ENCODE measurements at places on chromosomes 4 and X. TPM values are rescaled to one million over a fixed set of nuclear protein-coding genes. Genes with fewer than 3 reads are reported as not detected.

The GJB1 gene
- total RNA-seq: 40.2 TPM

The MAGED4 gene
- 0.68 TPM for total RNA-seq

The UNC5C gene
- 4.5 TPM for total RNA-seq

The ODAPH gene
- not detected for total RNA-seq

The DSPP gene
- not detected for total RNA-seq

The ZNF157 gene
- total RNA-seq: 0.32 TPM

The GAGE2A gene
- not detected for total RNA-seq

The ADGRA3 gene
- total RNA-seq: 99.5 TPM

The NKX6-1 gene
- total RNA-seq: 0.14 TPM

The NEUROG2 gene
- total RNA-seq: not detected

The IL21 gene
- total RNA-seq: not detected

DNA sequence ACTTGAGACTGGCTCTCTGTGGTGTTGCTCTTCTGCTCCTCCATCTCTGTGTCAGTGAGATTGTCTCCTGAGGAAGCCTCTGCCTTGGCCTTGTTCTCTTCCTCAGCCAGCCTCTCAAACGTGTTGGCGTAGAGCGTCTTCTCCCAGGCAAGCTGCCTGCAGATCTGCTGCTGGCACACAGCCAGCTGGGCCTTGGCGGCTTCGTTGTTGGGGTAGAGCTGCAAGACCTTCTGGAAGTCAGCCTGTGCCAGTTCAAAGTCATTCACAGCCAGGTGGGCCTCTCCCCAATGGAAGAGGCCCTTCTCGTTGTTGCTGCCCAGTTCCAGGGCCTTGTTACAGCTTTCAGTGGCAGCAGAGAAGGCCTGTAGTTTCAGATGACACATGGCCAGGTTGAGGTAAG is 159.1 kb downstream of the NDST3 start:
- DNase-seq: no peak
- no peak overlapping the region for H3K4me3 ChIP-seq
- H3K36me3 ChIP-seq: no peaks in the 10 kb centered on the region
- H3K4me1 ChIP-seq: no peaks in the 10 kb centered on the region

GRCh38 chr4:32145987-32146386 is 1425.8 kb downstream of the PCDH7 start:
- no peak overlapping the region for H3K27ac ChIP-seq
- DNase-seq: no peak
- H3K27me3 ChIP-seq: no peaks in the 10 kb centered on the region
- H3K4me3 ChIP-seq: no peak overlapping the region

GRCh38 chrX:80246271-80246670 is 174.0 kb upstream of the TENT5D start:
- H3K4me1 ChIP-seq: no peaks in the 10 kb centered on the region
- no peaks in the 10 kb centered on the region for H3K27me3 ChIP-seq
- no peak overlapping the region for H3K27ac ChIP-seq
- H3K36me3 ChIP-seq: no peaks in the 10 kb centered on the region

GRCh38 chr4:88196013-88196365 is 37.5 kb upstream of the ABCG2 start:
- peaks cover 13% of the 10 kb centered on the region for H3K4me1 ChIP-seq
- no peaks in the 10 kb centered on the region for H3K27me3 ChIP-seq
- peak overlapping the region; percentile 73 for H3K27ac ChIP-seq
- no peak overlapping the region for H3K4me3 ChIP-seq
- H3K36me3 ChIP-seq: no peaks in the 10 kb centered on the region

DNA sequence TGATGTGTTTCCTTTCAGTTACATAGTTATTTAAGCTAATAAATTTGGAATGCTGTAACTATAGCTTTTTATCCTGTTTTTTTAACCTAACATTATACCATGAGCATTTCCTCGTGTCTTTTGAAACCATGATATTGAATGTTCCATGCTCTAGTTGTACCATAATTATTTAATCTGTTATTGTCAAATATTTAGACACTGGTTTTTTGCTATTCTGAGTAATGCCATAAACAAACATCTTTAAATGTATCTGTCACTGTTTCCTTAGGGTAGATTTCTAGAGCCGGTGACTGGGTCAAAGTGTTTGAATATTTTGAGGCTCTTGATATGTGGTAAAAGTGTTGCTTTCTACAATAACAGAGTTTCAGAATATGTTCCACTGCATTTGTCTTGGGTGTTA is 5.4 kb downstream of the IGBP1 start:
- H3K4me1 ChIP-seq: no peaks in the 10 kb centered on the region
- no peak for DNase-seq
- no peaks in the 10 kb centered on the region for H3K27me3 ChIP-seq
- H3K4me3 ChIP-seq: no peak overlapping the region
- H3K36me3 ChIP-seq: no peaks in the 10 kb centered on the region
- H3K27ac ChIP-seq: no peak overlapping the region

- no peak overlapping the region for H3K27ac ChIP-seq
- H3K36me3 ChIP-seq: no peaks in the 10 kb centered on the region
- H3K4me1 ChIP-seq: no peaks in the 10 kb centered on the region
- H3K27me3 ChIP-seq: no peaks in the 10 kb centered on the region
Measured at GRCh38 chr4:3017504-3017903, 54.1 kb downstream of the GRK4 start.

DNA sequence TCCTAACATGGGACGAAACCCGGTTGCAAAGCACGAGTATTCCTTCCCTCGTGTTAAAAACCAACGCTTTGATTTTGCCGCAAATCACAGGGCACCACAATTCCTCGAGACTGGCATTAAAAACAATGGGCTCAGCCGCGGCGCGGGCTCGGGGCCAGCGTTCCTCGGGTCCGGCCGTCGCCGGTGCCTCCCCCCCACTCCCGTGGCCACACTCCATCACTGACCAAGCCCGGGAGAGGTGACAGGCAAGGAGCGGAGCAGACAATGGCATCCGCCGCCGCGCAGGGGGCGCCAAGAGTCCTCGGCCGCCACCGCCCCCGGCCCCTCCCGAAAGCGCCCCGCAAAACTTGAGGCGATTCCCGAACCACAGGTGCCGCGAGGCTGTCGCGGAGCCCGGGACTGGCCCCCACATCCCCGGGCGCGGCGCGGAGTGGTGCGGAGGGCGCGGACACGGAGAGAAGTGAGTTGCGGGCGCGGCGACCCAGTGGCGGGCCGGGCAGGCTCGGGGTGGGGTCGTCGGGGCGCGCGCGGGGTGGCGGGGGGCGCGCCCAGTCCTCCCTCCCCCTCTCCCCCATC is 445 bp downstream of the AP1S2 start:
- H3K4me1 ChIP-seq: peaks cover 4% of the 10 kb centered on the region
- H3K4me3 ChIP-seq: peak overlapping the region; percentile 84
- no peaks in the 10 kb centered on the region for H3K27me3 ChIP-seq
- H3K27ac ChIP-seq: peak overlapping the region; percentile 92
- DNase-seq: peak; percentile 60
- H3K36me3 ChIP-seq: no peaks in the 10 kb centered on the region

- peaks cover 6% of the 10 kb centered on the region for H3K27me3 ChIP-seq
- H3K4me1 ChIP-seq: no peaks in the 10 kb centered on the region
- H3K36me3 ChIP-seq: no peaks in the 10 kb centered on the region
- H3K4me3 ChIP-seq: peak overlapping the region; percentile 41
- DNase-seq: peak; percentile 71
Measured at GRCh38 chr4:663438-664428, 10.3 kb downstream of the ATP5ME start.

DNA sequence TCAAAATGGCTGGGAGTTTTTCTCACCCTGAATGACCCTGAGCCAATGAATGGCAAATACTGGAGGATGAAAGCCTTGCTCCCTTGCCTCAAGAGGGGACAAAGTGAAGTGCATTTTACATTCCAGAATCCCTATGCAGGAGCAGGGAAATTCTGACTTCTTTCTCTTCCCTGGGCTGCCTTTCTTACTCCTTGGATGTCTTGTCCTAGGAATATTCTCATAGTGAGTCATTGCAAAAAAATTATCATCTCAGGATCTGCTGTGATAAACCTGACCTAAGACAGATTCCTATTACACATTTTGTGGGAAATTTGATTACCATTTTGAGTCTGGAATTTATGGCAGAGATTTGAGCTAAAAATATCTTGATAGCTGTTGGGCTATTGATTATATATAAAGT is 199.9 kb downstream of the TMA16 start:
- H3K4me3 ChIP-seq: no peak overlapping the region
- H3K27ac ChIP-seq: no peak overlapping the region
- H3K36me3 ChIP-seq: no peaks in the 10 kb centered on the region

DNA sequence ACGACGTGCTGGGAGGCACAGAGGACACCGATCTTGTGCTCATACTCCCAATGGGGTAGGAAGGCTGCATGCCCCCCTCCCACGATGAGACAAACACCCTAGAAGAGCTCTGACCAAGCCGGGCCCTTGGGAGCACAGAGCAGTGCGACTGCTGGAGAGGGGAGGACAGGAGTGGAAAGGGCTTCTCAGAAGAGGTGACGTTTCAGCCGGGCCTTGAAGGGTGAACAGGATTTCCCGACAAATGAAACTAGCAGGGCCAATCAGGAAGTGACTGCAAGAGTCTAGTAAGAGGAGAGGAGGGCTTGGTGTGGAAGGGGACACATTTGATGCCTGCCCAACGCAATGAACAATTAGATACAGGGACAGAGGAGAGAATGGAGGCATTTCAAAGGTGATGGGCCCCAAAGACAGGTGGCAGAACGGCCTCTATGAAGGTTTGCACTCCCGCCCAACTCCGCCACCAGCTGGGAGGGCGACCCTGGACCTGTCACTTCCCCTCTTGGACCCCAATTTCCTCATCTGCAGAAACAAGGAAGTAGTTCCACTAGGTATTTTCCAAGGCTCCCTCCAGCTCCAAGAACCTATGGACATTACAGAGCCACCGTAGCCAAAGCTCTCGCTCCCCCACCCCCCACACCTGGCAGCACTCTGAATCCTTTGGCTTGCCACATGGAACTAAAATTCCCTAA is 3.9 kb downstream of the HCFC1 start:
- H3K27ac ChIP-seq: peak overlapping the region; percentile 100
- peaks cover 42% of the 10 kb centered on the region for H3K4me1 ChIP-seq
- no peaks in the 10 kb centered on the region for H3K36me3 ChIP-seq
- no peak for DNase-seq
- no peak overlapping the region for H3K4me3 ChIP-seq
- H3K27me3 ChIP-seq: no peaks in the 10 kb centered on the region

- no peaks in the 10 kb centered on the region for H3K27me3 ChIP-seq
- peak overlapping the region; percentile 86 for H3K27ac ChIP-seq
- H3K36me3 ChIP-seq: no peaks in the 10 kb centered on the region
- peaks cover 32% of the 10 kb centered on the region for H3K4me1 ChIP-seq
- DNase-seq: no peak
- H3K4me3 ChIP-seq: peak overlapping the region; percentile 84
Measured at GRCh38 chr4:41989994-41990364, 351 bp upstream of the SLC30A9 start.

- H3K4me3 ChIP-seq: no peak overlapping the region
- no peaks in the 10 kb centered on the region for H3K27me3 ChIP-seq
- peak; percentile 67 for DNase-seq
- no peaks in the 10 kb centered on the region for H3K36me3 ChIP-seq
- H3K27ac ChIP-seq: peak overlapping the region; percentile 15
Measured at GRCh38 chr4:159010563-159011260, 92.2 kb upstream of the RAPGEF2 start.

GRCh38 chr4:7333024-7333780 is 101.5 kb downstream of the PSAPL1 start:
- DNase-seq: no peak
- no peaks in the 10 kb centered on the region for H3K4me1 ChIP-seq
- H3K4me3 ChIP-seq: no peak overlapping the region
- H3K36me3 ChIP-seq: no peaks in the 10 kb centered on the region
- H3K27me3 ChIP-seq: no peaks in the 10 kb centered on the region
- no peak overlapping the region for H3K27ac ChIP-seq

DNA sequence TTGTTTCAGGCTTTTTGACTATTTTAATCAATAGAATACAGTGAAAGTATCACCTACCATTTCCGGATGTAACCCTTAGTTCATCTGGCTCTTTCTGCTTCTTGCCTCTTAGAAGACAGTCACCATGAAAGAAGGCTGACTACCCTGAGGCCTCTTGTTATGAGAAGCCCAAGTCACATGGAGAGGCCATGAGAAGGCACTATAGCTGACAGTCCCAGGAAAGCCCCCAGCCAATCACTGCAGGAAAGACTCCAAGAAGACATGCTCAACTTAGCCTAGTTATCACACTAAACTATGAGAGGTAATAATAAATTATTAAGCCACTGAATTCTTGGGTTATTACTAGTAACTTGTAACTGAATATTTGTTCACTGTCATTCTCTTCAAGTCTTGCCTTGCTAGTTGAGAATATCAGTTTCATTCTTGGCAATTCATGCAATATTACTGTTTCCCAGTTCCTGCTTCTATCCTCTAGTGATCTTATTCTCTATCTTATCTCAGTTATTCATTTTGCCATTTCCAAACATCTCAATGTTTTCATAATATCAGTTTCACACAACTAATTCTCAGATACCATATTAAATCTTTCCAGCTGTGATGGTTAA is 57.1 kb upstream of the GUCY1A1 start:
- DNase-seq: no peak
- no peak overlapping the region for H3K27ac ChIP-seq
- H3K27me3 ChIP-seq: no peaks in the 10 kb centered on the region
- no peaks in the 10 kb centered on the region for H3K4me1 ChIP-seq
- no peak overlapping the region for H3K4me3 ChIP-seq

DNA sequence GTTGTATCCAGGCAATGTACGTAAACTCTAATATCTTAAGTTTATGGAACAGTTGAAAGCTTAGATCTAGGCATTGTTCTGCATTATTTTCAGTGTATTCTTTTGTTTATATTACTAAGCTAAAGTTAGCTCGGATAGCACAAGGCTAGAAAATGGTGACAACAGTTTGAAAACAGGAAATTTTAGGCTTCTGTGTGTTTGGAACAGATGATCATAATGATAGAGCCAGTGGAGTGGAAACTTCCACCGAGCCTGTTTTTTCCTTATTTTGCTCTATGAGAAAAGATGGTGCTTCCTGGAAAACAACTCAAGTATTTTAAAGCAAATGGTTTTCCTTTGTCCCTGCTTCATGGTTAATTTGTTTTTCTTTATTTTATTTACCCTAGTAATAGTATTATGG is 70.8 kb downstream of the GAB1 start:
- DNase-seq: no peak
- H3K36me3 ChIP-seq: no peaks in the 10 kb centered on the region
- no peak overlapping the region for H3K4me3 ChIP-seq
- peak overlapping the region; percentile 26 for H3K27ac ChIP-seq
- H3K27me3 ChIP-seq: no peaks in the 10 kb centered on the region

DNA sequence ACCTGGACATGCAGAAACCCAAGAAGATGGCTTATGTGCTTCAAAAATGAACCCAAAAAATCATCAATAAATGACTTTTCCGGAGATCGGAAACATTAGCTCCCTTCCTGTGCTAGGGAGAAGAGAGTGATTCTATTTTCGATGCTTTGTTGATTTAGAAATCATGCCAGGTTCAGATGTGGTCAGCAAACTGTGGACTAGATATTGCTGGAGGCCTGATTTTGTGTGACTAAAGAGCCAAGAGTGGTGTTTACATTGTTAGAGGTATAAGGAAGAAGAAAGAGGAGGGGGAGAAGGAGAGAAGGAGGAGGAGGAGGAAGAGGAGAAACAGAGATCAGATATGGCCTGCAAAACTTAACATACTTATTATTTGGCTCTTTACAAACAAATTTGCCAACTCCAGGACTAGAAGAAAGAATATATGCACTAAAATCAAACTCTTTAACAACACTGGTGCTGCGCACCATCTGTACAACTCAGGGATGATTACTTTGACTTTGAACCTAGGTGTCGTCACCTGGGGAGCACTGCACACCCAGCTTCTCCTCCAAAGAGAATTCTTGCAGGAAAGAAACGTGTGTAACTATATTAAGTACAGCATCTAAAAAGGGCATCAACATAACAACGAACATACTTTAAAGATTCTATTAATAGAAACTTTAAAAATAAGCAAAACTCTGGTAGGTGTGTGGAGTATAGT is 664.9 kb upstream of the LCORL start:
- H3K4me3 ChIP-seq: no peak overlapping the region
- no peak overlapping the region for H3K27ac ChIP-seq
- no peaks in the 10 kb centered on the region for H3K27me3 ChIP-seq
- H3K36me3 ChIP-seq: no peaks in the 10 kb centered on the region
- H3K4me1 ChIP-seq: peaks cover 20% of the 10 kb centered on the region

Measured in transverse colon (tissue), 4 donors.